ENCODE measurements at places on chromosomes 1 and 21.
A peak's percentile ranks its signal among the peaks of the same experiment; 100 is the strongest.

DNA sequence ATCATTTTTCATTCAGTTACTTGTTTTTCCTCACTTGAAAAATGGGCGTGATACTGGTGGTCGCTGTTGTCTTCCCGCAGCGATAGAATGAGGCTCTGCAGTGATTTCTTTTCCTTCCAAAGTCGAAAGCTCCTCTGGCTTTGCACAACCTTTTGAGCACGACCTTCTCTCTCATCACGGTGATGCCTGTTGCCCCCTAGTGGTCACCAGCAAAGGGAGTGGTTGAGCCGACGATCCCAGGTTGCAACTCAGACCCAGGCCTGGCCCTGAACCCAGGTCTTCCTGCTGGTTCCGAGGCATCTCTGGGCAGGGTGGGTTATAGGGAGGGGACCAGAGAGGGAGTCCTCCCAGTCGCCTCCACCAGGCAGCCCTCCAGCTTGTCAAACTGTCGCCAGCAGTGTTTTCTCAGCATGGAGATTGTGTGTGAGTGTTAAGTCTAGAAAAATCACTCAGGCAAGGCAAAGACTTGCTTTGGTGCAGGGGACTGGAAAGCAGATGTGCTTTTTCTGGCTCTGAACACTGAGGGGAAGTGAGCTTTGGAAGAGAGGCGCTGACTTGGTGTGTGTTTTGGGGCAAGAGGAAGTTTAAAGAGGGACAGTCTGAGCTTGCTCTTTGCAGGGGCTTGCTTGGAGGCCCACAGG is 285.3 kb downstream of the CAMTA1 start:
- DNase-seq = peak; percentile 54

GRCh38 chr1:147235822-147236221 is 6.7 kb upstream of the CHD1L start:
- no peak for DNase-seq

DNA sequence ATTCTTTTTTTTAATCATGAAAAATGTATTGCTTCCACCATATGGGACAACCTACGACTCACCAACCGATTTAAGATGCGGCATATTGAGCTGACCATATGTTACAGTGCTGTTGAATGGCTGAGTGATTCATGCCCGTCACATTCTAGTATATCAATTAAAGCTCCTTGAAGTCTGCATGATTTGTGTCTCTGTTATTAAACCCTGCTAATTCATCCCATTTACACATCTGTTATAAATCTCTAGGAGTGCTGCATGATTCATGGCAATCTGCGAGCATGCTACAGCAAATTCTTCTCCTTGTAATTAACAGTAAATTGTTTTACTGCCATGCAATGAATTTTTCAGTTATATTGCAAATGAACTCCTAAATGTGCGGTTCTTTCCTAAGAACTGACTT is 239.8 kb downstream of the USH2A start:
- peak; percentile 18 for DNase-seq

DNA sequence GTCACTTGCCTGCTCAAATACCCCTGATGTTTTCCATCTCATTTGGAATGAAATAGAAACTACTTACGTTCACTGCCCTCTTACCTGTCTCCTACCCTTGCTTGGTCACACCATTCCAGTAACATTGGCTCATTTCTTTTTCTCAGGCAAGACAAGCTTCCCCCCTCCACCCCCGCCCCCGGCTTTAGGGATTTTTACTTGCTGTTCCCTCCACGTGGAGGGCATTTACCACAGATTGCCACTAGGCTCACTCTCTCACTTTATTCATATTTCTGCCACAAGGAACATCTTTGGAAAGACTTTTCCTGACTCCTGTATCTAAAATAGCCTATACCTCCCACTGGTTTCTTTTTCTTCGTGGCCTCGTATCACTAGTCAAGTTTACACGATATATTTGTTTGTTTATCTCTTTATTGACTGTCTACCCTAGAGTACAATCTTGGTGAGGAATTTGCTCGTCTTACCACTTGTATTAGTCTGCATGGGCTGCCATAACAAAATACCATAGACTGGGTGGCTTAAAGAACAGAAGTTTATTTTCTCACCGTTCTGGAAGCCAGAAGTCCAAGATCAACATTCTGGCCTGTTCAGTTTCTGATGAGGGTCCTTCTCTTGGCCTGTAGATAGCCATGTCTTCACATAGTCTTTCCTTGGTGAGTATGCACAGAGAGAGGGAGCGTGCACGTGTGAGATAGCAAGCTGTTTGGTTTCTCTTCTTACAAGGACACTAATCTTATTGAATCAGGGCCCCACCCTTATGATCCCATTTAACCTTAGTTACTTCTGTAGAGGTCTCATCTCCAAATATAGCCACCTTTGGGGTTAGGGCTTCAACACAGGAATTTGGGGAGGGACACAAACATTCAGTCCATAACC is 126.2 kb downstream of the NRDC start:
- DNase-seq = no peak

GRCh38 chr1:12549460-12550349 is 68.3 kb downstream of the DHRS3 start:
- DNase-seq = no peak

DNA sequence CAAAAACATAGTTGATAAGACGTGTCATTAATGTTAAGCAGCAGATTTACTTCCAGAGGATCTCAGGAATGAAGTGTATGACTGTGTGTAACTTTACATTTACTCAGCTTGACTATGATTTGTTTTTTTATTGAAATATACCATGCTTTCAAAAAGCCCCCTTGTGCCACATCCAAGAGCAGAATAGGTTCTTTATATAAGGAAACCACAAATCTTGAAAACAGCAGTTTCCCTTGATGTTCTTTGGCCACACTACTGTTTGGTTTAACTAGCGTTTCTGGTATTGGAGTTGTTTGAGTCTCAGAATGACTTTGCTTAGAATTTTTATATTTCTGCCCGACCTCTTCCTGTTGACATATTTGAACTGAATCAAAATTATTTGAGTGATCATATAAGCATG is 25.0 kb downstream of the LRRC8C start:
- no peak for DNase-seq

DNA sequence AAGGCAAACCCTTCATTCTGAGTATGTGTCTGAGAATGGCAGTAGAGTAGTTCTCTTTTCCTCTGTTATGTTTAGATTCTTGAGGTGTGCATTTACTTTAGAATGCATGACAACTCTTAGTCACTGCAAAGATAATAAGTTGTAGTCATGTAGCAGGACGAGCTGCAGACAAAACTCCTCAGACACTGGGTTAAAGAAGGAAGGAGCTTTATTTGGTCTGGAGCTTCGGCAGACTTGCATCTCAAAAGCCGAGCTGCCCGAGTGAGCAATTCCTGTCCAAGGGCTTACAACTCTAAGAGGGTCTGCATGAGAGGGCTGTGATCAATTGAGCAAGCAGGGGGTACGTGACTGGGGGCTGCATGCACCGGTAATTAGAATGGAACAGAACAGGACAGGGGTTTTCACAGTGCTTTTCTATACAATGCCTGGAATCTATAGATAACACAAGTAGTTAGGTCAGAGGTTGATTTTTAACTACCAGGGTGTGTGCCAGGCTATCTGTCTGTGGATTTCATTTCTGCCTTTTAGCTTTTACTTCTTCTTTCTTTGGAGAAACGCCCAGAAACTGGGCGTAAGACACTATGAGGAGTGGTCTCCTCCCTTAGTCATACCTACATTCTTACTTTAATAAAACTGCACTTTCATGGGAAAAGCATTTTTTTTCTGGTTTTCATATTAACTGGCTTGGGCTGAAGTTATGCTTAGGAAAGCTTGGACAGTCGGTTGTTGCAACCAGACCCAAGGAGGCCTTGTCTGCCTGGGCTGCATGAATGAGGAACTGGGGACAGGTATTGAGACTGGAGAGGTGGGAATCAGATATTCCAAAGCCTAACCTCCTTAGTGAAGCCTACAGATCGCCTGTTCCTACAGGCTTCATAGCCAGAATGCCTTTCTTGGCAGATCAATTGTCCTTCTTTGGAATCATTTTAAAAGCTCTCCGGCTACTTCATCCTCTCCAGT is 115.1 kb downstream of the RHOU start:
- no peak for DNase-seq

- no peak for DNase-seq
Observed at GRCh38 chr1:184322253-184322652, 64.6 kb upstream of the C1orf21 start.

DNA sequence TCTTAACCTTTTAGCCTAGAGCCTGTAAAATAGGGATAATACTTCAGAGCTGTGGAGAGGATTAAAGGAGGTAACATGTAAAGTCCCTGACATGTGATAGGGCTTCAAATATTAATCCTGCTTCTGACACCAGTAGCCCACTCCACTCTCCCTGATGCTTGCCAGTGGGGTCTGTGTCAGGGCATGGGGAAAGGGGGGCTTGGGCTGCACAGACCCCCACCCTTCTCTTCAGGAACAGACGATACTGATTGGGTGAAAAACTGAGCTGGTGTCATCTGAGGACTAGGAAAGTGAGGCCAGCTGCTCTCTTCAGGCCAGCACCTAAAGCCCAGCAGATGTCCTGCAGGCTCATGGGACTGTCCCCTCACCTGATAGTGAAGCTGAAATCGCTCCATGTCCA is 27.0 kb upstream of the MEF2D start:
- no peak for DNase-seq

GRCh38 chr1:180560868-180561600 is 2.3 kb downstream of the OVAAL start:
- no peak for DNase-seq

- no peak for DNase-seq
Observed at GRCh38 chr1:237091691-237092090, 49.7 kb downstream of the RYR2 start.

DNA sequence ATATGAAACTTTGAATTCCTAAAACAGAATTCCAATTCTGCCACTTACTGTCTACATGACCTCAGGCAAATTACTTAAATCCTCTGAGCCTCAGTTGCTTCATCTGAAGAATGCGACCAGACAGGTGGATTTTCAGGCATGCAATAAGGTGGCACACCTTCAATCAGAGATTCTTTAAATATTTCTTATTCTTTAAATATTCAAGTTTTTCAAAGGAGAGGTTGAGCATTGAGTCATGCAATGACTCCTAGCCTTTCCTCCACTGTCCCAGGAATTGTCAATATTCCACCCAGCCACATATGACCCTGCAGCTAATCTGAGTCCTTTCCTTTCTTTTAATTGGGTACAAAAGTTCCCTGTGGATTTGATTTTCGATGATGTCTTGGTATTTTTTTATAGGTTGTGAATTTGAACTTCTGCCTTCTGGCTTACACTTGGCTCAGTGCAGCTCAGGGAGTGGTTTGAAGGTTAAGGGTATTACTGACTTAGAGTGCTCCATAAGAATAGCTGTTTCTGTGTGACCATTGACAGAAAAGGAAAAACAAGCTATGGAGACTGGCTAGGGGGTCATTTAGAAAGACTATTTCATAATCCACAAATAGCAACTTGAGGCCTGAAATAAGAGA is 52.2 kb upstream of the PRDX6 start:
- DNase-seq = no peak

DNA sequence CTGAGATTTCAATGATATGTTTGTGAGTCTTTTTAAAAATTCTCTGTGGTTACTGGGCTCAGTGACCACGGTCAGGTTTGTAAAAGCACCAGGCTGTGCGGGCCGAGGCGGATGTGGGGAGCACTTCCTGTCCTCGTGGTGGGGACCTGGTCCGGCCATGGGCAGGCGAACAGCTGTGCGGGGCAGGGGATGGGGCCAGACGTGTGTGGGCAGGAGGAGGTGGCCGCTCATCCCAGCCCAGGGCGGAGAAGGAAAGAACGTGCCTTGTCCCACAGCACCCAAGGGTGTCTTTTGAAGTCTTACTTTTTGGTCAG is 5.2 kb upstream of the OXCT2 start:
- DNase-seq = no peak

GRCh38 chr1:155184351-155184811 is 10.7 kb downstream of the TRIM46 start:
- no peak for DNase-seq

GRCh38 chr1:186770421-186770820 is 58.3 kb upstream of the PLA2G4A start:
- no peak for DNase-seq

- DNase-seq = no peak
Observed at GRCh38 chr21:39029086-39029755, 154.0 kb downstream of the PSMG1 start.

DNA sequence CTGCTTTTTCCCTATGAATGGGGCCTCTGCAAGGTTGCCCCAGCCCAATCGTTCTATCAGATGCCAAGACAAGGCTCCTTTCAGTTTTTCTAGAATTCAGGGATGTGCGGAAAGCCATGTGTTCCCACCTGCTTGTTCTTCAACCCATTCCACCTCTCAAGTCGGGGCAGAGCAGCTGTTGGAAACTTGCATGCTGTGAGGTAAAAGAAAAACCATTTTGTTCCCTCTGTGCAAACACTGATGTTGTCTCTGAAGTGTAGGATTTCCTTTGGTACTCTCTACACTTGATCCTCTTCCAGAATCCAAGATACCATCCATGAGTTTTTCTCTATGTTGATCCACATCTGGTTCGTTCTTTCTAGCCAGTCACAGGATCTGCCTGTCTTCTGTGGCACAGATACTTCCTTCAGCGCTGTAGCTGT is 7.3 kb downstream of the IER5 start:
- no peak for DNase-seq

- DNase-seq = no peak
Observed at GRCh38 chr1:93723110-93723509, 41.5 kb upstream of the BCAR3 start.

DNA sequence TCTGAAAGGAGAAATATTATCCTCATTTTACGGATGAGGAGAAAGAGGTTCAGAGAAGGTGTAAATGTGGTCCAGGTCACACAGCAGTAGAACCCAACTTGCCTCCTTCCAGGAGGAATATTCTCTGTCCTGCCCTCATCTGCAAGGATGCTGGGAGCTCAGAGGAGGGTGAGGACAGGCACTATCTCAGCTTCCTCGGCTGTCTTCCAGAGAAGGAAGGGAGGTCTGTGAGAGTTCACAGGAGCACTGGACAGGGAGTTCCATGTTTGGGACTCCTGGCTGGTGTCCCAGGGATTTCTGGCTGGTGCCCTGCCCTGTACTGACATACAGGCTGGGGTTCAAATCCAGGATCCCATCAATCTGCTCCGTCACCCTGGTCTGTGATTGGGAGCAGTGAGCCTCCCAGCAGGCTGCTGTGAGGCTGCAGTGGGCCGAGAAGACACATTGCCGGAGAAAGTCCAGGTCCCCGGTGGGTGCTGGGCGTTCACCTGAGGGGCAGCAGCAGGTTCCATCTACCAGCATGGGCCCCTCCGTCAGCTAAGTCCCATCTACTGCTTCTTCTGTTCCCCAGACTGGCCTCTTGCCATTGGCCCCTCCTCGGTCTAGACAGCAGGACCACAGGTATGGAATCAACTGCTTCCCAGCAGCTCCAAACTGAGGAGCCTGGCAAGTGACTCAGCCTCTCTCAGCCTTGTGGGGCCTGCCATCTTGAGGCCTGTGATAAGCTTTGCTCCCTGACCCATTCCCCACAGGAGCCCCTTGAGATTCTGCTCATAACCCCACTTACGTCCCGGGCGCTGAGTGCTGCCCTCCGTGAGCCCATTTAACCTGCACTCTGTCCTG is 8.5 kb upstream of the BSND start:
- no peak for DNase-seq

GRCh38 chr1:221316491-221317056 is 425.3 kb downstream of the DUSP10 start:
- peak; percentile 84 for DNase-seq

DNA sequence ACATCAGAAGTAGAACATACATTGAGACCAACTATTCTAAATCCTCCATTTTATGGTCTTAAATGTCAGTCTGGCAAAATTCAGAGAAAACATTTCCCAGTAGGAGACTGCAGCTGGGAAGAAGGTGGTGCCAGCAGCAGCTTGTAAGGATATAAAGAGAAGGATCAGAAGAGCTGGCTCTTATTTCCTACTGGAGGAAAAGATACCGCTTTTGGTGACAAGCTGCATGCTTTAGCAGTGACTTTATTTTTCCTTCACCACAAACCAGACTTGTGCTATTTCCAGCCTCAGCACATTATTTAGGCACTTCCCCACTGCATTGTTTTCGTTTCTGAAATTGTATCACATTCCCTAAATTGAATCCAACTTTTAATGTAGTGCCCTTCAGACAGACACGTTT is 28.4 kb downstream of the RNF11 start:
- DNase-seq = no peak

Data from NCI-H460 (cell line).